ENCODE measurements at places on chromosomes 3 and 15.

GRCh38 chr3:71055257-71056001 lies 528.1 kb downstream of the FOXP1 start:
- DNase-seq, result no peak

- DNase-seq, result no peak
Measured at GRCh38 chr3:51588724-51589123, 50.2 kb downstream of the RAD54L2 start.

GRCh38 chr3:79314962-79315361 lies 452.8 kb downstream of the ROBO1 start:
- no peak for DNase-seq

- no peak for DNase-seq
Measured at GRCh38 chr3:122940628-122941086, 86.9 kb downstream of the SEMA5B start.

GRCh38 chr15:67134871-67135492 lies 69.6 kb downstream of the SMAD3 start:
- no peak for DNase-seq

DNA sequence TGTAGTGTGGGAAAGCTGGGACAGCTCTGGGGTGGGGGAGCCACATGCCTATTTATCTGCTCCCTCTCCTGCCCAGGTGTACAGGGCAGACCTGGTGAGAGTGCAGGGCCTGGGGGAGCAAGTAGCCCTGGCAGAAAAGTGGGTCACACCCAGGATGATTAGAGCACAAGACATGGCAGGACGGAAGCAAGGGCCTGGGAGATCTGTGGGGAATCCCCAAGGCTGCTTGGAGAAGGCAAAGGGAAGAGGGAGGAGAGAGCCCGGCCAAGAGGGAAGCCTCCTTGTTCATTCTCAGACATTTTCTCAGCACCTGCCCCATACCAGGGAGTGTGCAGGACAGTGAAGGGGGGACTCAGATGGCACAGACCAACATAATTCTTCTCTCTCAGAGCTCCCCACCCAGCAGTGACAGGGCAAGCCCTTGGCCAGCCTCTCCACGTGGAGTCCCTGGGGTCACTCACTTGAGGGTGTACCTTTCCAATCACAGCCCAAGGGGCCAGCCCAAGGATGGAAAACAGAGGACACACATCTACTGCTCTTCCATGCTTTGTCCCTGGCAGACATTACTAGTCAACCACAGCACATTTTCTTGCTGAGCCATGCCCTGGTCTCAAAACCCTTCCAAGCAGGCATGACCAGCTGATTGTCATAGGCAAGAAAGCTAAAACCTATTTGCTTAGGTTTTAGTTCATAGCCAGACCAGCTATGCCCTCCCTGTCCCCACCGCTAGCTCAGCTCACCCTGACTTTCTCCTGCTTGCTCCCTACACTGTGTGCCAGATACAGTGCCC lies 4.9 kb upstream of the DUSP7 start:
- no peak for DNase-seq

DNA sequence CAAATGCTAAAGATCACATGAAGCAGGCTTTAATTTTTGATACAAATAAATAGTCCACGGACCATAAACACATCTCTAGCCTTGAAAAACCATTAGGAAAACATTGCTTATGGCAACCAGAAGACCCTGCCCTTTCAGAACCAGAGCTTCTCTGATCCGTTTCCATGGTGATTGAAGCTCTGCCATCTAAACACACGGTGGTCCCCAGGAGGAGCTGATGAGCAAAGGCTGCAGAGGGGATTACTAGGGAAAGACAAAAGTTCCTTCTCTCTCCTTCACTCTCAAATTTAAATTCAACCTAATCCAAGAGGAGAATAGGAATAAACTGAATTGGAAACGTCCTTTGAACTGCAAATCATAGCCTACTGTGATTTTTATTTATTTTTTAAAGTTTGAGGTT lies 122.0 kb upstream of the ATP10A start:
- no peak for DNase-seq

DNA sequence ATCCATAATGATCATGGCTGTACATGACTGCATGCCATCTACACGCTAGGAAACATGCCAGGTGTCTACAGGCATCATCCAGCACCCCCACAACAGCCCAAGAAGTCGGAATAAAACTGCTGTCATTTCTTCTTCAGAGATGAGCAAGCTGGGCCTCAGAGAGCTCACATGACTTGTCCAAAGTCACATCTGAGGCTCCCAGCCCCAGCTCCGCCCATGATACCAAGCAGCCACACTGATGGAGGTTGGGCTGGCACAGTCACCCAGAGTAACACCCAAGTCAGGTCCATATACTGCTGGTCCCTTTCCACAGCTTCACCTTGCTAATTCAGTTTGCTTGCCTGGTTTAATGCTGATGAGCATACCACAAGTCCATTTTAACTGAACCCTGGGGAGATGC lies 116.6 kb downstream of the SEC22A start:
- no peak for DNase-seq

DNA sequence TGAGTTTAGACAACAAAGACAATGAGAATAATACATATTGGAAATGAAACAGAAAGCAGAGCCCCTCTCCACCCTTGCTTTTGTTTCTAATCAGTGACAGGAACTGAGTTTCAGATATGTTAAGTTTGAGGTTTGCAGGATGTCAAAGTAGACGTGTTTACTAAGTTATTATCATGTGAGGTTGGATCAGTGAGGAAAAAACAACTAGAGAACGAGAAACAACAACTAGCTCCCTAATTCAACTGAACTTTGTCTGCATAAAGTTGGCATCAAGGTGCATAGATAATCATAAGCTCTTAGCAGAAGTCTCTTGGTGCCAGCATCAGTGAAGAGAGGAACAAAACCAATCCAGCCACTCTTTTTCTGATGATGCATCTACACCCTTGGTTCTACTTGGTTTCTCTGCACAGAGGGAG lies 491.1 kb upstream of the NR2F2 start:
- no peak for DNase-seq

DNA sequence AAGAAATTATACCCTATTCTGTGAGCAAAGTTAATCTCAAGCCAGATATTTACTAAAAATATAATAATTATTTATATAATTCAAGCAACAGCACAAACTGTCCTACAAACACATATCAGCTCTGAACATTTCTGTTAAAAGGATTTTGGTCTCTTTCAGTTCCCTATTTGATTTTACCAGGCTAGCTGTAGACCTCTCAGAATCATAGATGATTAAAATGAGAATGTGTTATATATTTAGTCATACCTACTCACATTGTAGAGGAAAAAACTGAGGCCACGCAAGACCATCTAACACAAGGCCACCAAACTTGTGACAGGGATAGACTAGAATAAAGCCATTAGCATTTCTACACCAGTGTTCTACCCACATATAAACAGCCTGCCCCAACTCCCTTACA lies 28.5 kb downstream of the ACKR4 start:
- DNase-seq, result no peak

DNA sequence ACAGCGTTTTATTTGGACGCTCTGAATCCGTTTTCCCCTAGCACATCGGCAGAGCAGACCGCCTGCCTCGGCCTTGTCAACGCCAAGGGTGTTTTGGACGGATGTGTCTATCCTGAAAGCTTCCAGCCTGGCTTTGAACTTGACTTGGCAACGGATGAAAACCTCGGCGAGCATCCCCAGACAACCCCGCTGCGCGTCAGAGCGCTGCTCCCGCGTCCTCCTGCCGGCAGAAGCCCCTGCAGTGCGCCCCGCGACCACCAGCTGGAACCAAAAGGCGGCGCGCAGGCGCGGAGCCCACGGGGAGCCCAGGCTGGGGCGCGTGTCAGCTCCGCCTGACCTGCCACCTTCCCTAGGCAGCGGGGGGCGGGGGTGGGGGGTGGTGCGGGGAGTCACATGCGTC lies 26.2 kb upstream of the ARL8B start:
- no peak for DNase-seq

- DNase-seq, result no peak
Measured at GRCh38 chr3:140394488-140395133, 283.3 kb upstream of the TRIM42 start.

DNA sequence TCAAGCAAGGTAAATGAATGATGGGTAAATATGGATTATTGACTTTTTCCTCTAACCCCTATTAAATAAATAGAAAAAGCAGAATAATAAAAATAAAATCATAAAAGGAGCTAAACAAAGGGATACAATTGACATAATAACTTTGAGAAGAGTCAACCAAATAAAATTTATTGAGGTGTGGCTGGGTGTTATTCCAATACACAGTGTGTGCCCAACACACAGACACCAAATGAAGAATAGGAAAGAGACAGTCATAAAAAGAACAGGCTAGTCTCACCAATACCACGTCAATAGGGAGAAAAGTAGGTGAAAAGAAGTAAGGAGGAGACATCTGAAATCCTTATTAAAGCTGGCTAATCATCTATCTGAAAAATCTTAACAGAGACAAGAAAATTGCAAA lies 127.1 kb downstream of the ZBBX start:
- no peak for DNase-seq

- DNase-seq, result no peak
Measured at GRCh38 chr15:62417439-62417838, 252.4 kb upstream of the C2CD4B start.

GRCh38 chr15:85000189-85000864 lies 18.7 kb downstream of the PDE8A start:
- DNase-seq, result no peak

- no peak for DNase-seq
Measured at GRCh38 chr3:171881251-171881650, 38.1 kb downstream of the TMEM212 start.

DNA sequence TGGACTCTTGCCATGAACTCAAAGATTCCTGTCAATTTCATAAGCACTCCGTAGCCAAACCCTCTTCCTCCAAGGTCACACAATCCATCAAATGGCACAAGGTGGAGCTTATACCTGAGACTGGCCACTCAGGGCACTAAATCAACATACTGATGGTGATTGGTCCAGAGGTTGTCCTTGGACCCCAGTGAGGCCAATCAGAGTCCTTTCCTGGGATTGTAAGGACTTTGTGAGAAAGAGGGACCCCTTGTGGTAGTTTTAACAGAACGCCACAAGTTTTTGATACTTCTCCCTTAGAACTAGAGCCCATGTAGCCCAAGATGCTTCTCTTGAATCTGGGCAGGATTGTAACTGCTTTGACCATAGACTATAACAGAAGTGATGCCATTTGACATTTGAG lies 44.4 kb upstream of the LARS2 start:
- DNase-seq, result no peak

- no peak for DNase-seq
Measured at GRCh38 chr3:69251078-69251805, 128.8 kb upstream of the LMOD3 start.

- DNase-seq, result no peak
Measured at GRCh38 chr15:76176487-76177085, 116.8 kb downstream of the TMEM266 start.

DNA sequence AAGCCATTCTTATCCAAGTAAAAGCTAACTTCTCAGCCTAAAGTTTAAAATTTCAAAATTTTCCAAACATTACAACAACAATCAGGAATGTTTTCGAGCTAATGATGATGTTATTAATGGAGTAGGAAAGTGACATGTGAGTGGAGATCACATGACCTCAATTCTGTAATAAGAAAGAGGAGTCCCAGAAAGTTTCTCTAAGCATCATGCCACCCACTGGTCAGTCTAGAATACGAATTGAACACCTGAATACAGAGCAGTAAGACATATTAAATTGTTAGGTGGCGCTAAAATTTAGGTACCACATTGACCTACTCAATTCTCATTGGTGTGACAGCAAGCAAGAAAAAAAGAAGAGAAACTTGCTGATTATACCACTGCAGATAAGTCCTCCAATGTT lies 163.9 kb downstream of the DCLK3 start:
- no peak for DNase-seq

DNA sequence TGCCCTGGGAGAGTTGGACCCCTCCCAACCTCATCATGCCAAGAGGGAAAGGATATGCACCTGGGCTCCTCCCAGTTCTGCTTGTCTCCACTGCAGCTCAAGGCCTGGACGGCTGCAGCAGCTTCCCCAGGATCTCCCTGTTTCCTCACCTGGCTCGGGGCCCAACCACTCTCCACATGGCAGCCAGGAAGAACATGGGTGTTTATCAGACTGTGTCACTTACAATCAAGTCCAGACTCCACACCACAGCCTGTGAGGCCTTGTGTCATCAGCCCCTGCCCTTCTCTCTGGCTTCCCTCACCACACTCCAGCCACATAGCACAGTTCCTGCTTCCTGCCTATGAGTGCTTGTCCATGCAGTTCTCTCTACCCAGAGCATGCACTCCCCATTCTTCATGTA lies 534.4 kb downstream of the EPHB1 start:
- no peak for DNase-seq

- no peak for DNase-seq
Measured at GRCh38 chr15:80171787-80172186, 19.0 kb downstream of the FAH start.

DNA sequence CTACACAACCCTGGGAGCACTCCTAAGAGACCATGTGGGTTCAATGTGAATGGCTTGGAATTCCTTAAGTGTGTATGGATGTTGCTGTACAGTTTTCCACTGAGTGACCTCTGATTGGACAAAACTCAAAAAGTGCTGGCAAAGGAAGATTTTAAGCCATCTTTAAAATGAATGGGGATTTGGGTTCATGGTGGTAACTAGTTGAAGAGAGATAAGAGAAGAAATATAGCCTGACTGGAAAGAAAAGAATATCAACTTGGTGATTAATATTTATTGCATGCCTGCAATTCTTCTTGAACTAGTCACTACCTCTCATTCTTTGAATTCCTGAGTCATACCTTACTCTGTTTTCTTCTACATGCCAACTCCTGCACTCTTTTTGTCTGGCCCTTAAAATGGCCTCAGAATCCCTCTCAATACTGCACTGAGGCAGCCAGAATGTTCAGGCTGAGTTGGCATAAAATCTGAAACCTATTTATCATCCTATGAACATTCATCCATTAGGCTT lies 124.7 kb downstream of the RPL22L1 start:
- no peak for DNase-seq

DNA sequence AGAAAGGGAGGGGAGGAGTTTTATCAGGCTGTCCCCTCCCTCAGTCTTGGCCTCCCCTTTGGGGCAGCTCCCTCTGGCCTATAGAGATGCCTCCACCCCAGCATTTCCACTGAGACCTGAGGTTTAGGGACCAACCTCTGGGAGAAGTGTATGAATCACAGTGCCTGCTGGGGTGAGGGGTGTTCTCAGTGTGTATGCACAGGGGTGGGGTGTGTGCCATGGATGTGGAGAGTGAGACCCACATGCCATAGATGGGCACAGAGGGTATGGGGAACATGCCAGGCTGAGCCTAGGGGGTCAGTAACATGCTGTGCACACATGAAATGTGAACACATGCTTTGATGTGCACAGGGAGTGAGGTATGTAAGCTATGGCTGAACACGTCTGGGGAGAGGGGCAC lies 12.4 kb upstream of the ANKRD63 start:
- no peak for DNase-seq
